ENCODE measurements at places on chromosomes 4 and X.

GRCh38 chr4:95508421-95508820 is 40.4 kb downstream of the UNC5C start:
- peak; percentile 47 for DNase-seq

GRCh38 chrX:13864264-13864663 is 47.4 kb upstream of the GPM6B start:
- peak; percentile 8 for DNase-seq

- DNase-seq, result peak; percentile 52
Observed at GRCh38 chrX:13180807-13181206, 136.4 kb upstream of the FAM9C start.

GRCh38 chr4:38060829-38061431 is 100.7 kb downstream of the PTTG2 start:
- DNase-seq, result peak; percentile 67

DNA sequence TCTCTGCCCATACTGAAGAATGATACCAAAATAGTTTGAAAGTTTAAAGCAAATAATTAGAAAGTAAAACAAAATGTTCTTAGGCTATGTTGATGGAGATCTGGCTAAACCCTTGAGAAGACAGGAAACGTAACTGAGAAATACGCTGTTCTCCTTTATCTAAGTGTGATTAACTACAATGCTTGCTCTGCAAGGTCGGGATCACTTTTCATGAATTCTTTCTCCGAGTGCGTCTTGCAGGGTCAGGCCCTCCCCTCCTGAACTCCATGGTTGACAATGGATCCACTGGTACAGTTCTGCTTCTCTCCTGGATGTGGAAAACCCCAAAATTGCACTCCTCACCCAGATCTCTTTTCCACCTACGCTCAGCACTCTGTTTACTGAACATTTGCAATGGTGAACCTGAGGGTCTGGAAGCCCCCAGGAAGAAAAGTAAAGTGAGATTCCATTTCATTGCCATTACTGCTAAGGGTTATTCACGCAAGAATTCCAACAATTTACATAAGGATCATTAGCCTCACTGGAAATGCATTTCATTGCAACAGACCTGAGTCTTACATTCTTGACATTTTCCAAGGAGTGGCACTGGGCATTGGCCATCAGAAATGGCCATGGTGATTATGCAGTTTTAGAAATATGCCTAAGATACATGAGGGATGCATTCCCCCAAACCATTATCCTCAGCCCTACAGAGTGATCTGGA is 24.6 kb upstream of the WWC2 start:
- DNase-seq, result peak; percentile 54

DNA sequence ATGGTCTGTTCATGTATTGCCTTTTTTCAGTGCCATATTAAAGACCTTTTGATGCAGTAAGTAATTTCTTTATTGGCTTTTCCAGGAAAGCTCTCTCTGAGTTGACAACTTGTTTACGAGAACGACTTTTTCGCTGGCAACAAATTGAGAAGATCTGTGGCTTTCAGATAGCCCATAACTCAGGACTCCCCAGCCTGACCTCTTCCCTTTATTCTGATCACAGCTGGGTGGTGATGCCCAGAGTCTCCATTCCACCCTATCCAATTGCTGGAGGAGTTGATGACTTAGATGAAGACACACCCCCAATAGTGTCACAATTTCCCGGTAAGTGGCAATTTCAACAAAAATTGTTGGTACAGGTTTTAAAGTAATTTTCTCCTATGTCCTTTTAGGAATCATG is 148.0 kb downstream of the STIM2 start:
- DNase-seq, result no peak

DNA sequence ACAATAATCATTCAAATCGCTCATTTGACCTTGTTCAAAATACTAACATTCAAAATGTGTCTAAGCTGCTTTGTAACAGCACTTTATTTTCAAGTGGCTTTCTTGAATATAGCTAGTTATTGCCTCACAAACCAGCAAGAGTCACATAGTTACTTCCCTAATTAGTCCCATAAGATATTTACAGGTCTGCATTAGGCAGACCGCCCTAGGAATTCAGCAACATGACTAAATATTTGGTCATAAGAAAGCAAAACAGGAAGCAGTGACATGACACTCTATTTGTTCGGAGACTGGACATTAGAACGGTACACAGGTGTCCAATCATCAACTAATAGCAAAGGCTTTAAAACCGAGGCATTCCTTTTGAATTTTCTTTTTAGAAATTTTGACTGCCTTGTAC is 262.0 kb downstream of the COL25A1 start:
- peak; percentile 27 for DNase-seq

DNA sequence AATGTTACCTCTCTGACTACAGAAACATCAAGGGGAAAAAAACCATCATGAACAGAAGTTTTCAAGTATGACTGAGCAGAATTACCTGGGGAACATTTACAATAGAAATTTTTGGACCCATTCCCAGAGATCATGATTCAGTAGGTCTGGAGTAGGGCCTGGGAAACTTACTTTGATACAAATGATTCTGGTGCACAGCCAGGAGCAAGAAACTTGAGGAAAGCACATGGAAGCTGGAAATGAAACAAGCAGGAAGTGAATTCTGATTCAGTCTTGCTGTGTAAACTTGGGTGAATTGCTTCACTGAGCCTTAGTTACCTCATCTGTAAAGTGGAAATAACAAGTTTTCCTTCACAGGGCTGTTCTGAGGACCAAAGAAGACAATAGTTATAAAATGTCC is 192.5 kb upstream of the TAPT1 start:
- DNase-seq, result peak; percentile 74

DNA sequence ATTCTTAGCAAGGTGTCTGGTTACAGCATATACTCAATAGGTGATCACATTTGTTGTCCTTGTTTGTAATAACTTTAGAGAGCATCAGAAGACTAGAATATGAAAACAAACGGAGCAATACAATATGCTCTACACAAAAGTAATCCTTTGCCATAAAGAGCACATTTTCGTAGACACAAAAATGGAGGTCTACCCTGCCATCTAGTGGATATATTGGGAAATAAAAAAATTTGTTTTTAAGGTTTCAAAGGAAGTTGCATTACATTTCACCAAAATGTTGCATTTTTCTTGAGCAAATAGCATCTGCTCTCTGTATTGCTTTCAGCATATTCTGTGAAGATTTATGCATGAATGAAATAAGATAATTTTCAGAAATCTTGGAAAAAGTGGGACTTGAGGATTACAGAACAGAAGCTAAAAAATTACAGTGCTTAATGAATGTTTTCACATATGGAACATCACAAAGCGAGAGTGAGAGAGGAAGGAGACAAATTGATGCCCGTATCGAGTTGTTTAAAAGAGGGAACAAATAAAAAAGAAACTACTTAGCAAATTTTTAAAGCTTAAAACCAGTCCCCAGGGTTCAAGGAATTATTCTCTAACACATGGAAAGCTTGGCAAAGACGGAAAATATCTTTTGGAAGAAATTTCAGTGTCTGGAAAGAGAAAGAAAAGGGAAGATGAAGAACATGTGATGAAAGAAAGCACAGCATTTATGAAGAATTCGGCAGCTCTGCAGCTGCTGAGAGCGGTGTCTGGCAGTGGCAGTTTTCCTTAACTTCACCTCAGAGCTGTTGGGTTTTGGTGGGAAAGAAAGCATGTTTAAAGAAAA is 390.1 kb downstream of the ANKRD50 start:
- DNase-seq, result peak; percentile 47

GRCh38 chrX:54786967-54787366 is 11.1 kb downstream of the ITIH6 start:
- no peak for DNase-seq

GRCh38 chrX:10050481-10050880 is 83.3 kb downstream of the CLDN34 start:
- no peak for DNase-seq

GRCh38 chr4:166823126-166823525 is 411.2 kb downstream of the SPOCK3 start:
- DNase-seq, result no peak

DNA sequence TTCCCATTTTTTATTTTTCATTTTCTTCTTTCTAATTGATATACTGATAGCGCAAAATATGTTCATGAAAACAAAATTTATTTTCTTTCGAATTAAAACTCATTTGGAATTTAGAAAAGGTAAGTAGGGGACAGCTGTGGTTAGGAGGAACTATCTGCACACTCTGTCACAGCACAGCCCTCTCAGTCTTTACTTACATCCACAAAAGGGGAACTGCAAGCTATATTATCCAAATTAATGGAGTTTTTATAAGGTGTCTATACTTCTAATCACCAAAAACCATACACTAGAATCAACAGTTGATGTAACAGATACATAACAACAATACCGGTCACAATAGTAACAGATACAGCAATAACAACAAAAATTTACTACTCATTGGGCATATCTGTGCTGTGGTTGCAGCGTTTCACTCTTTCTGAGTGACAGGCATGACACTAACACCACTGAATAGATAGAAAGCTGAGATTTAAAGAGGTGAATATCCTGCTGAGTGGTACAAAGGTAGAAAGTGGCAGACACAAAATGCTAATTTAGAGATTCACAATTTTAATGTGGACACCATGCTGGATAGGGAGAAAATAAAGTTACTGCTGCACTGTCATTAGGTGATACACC is 160.7 kb downstream of the PPP3CA start:
- DNase-seq, result no peak

GRCh38 chrX:82412858-82413257 is 1095.2 kb upstream of the POU3F4 start:
- DNase-seq, result no peak

GRCh38 chrX:45846328-45846727 is 645.7 kb upstream of the DIPK2B start:
- DNase-seq, result no peak

GRCh38 chr4:106353786-106354185 is 14.8 kb downstream of the GIMD1 start:
- DNase-seq, result peak; percentile 50

GRCh38 chr4:54433686-54434085 is 204.6 kb downstream of the PDGFRA start:
- DNase-seq, result peak; percentile 55

- no peak for DNase-seq
Observed at GRCh38 chr4:14117575-14118238, 490.2 kb upstream of the BOD1L1 start.

DNA sequence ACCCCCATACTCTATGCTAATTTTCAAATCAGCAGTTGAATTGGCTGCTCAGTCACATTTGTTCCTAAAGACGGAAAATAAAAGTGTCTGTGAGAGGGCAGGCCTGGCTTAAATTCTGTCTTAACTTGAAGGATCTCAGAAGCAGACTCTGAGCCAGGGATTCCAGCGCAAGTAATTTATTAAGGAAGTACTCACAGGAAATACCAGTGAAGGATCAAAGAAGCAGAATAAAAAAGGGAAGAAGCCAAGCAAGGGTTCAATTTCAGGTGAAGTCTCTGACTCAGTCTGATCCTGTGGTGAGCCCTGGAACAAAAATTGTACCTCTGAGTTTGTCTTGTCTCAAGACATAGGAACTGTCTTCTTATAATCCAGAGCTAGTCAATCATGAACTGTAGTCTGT is 52.2 kb downstream of the IL1RAPL1 start:
- DNase-seq, result peak; percentile 7

DNA sequence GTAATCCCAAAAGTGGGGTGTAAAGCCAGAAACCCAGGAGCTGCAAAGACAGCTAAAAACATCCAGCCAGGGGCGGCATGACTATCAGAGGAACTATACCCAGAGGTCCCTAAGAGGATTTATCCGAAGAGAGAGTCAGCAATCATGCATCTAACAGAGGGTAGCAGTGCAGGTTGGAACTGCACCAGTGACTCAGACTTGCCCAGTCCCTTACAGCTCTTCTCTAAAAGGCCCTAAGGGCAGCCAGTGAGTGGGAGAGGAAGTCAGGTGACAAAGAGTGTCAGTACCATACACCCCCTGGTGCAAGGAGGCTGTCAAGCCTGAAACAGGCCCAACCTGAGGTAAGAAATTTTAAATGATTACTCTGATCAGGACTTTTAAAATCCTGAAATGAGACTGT is 88.1 kb downstream of the CAMK2D start:
- DNase-seq, result peak; percentile 28

GRCh38 chr4:1279253-1279652 is 10.4 kb upstream of the MAEA start:
- DNase-seq, result no peak

GRCh38 chr4:113349430-113349829 is 300.0 kb downstream of the ANK2 start:
- no peak for DNase-seq

GRCh38 chrX:70336767-70337166 is 46.9 kb downstream of the KIF4A start:
- DNase-seq, result no peak

DNA sequence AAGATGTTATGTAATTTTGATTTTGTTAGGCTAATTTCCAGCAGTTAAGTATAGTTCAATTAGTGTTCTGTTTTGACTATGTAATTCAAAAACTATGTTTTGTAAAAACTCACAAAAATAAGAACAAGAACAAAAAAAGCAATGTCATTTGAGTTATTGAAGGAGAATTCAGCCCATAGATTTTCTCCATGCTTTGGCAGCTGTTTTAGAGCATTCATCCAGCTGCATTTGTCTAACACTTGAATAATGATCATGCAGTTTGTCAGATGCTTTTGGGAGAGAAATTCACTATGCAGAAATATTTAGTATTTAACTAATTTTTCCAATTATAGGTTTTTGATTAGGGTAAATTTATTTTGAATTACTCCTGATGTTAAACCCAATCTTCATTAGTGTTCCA is 14.2 kb downstream of the CPE start:
- DNase-seq, result no peak

- no peak for DNase-seq
Observed at GRCh38 chr4:101201421-101201820, 145.9 kb downstream of the PPP3CA start.

DNA sequence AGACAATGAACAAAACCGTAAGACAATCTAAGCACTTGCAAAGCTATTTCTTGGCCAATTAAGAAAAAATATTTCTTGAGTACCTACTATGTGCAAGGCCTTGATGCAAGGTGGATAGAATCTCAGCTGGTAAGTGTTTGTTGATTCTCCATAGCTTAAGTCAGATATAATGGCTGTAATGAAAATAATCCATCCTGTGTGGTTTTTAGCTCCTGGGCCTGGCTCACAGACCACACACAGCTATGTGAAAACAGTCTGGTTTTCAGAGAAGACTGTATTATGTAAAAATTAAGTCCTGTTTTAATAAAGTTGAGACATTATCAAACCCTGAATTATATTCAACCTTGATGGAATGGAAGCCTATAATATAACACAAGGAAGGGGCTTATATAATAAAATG is 7.8 kb upstream of the DDIT4L start:
- DNase-seq, result no peak

DNA sequence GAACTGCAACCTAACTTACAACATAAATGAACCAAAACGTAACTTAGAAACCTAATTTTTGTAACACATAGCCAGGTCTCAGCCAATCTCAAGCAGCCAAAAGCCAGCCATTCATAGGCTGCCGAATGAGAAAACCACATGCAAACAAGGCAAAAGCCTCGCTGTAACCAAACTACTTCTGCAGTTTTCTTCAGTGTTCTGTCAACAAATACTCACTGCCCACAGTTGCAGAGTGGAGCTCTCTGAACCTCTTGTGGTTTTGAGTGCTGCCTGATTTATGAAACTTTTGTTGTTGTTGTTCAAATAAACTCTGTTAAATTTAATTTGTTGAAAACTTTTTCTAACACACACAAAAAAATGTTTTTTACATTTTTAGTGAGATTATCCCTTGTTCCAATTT is 251.2 kb downstream of the PAPSS1 start:
- DNase-seq, result peak; percentile 7

GRCh38 chr4:185875316-185875907 is 63.4 kb upstream of the SORBS2 start:
- no peak for DNase-seq

All from iris pigment epithelial cell (primary cell).